ENCODE measurements at places on chromosomes 13 and 19.
A peak's percentile ranks its signal among the peaks of the same experiment; 100 is the strongest.

- DNase-seq, result peak; percentile 69
Observed at GRCh38 chr19:14347999-14348889, 33.0 kb upstream of the ADGRE5 start.

DNA sequence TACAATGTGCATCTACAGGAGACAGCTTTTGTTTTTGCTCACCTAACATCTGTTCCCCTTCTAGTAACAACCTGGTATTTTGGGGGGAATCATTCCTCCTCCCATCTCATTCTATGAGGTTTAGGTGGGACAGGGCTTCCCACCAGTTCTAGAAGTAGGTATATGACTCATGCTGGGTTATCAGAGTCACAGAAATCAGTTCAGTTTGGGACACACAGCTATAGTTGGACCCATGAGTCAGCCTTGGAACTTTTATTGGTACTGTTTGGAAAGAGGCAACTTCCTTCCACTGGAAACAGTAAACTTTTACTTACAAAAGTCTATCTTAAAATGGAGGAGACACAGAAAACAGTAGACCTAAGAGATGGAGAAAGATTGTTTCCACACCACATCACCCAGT lies 185.5 kb downstream of the DNAJC3 start:
- no peak for DNase-seq

- DNase-seq, result no peak
Observed at GRCh38 chr13:87234981-87235380, 436.2 kb upstream of the SLITRK5 start.

GRCh38 chr13:26909477-26909876 lies 148.9 kb upstream of the GPR12 start:
- DNase-seq, result no peak

DNA sequence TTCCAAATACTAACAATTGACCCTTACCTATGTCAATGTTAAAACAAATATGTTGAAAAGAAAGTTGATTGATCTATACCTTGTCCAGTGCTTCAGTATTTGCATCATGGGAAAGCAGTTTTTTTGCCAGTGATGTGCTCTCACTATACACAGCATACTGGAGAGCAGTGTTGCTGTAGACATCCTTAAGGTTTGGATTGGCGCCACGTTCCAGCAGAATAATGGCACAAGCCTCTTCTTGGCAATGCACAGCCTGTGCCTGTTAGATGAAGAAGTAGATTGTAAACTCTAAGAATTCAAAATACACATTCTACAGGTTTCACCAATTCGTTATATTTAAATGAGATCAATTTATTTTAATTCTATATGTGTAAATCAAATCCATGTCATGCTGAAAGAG lies 43.9 kb upstream of the C1QTNF9B start:
- no peak for DNase-seq

DNA sequence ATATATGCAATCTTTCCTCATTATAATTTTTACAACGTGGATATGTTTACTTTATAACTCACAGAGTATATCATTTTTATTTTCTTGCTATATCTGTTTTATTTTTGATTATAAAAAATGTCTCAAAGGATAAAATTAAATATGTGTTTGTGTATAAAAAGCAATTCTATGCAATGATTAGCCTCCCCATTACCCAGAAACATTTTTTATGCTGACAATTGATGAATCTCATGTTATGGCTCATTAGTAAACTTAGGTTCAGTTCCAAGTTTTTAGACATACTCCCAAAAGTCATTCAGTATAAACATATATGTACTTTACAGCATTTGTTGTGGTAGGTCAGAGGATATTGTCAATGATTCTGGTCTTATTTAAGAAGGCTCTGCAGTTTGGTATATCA lies 540.1 kb upstream of the SPRY2 start:
- DNase-seq, result no peak

- DNase-seq, result no peak
Observed at GRCh38 chr13:79128158-79128557, 277.9 kb downstream of the RBM26 start.

GRCh38 chr19:54521022-54521859 lies 18.6 kb downstream of the LAIR2 start:
- DNase-seq, result no peak

- no peak for DNase-seq
Observed at GRCh38 chr13:22846551-22846950, 334.2 kb upstream of the SGCG start.

DNA sequence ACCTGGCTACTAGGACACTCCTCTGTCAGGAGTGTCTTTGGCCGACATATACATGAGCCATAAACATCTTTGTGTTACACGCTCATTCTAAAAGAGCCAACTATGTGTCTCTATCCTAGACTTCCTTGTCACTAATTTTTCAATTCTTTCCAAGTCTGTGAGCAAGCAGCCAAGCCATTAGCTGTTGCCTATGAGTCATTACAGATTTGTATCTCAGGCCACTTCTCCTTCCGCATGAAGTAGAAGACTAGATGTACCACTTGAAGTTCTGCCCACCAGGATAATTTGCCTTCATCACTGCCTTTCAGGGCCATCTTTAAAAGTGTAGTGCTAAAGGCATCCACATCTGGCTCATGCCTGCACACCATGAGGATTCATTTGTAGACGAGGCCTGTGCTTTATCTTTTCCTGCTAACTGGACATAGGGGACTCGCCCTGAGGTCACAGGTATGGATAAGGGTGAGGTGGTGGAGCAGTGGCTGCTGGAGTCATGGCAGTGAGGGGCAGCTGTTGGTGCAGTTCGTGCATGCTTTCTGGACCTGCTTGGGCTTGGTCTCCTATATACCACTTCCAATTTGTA lies 126.1 kb upstream of the KL start:
- DNase-seq, result no peak

- no peak for DNase-seq
Observed at GRCh38 chr13:110607675-110608224, 7.6 kb upstream of the NAXD start.

GRCh38 chr13:109784590-109785140 lies 1.7 kb downstream of the IRS2 start:
- DNase-seq, result peak; percentile 71

DNA sequence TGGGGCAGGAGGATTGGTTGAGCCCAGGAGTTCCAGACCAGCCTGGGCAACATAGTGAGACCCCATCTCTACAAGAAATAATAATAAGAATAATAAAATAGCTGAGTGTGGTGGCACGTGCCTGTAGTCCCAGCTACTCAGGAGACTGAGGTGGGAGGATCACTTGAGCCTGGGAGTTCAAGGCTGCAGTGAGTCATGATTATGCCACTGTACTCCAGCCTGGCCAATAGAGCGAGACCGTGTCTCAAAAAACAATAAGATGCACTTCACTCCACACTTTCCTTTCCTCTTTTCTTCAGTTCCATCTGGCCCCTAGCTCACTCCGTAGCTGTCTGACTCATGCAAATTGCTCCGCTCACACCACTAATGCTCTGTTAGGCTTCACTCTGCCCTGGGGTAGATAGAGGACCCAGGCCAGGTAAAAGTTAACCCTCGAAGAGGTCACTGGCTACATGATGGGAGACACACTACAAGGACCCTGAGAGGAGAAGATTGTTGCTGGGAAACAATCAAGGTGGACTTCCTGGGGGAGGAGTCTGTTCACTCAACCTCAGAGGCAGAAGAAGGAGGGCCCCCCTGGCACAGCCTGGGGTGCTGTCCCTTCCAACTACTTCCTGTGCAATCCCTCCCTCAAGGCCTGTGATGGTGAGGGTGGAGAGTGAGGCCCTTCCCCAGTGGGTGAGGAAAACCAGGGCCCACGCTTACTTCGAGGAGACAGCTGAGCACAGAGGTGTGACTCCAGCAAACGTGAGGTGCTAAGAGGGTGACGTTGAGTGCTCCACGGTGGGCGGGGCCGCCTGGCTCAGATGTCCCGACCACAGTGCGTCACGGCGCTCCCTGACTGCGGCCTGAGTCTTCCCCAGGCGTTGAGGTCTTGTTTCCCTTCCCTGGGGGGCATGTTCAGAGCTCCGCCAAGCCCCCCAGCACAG lies 8.8 kb upstream of the TNFSF9 start:
- DNase-seq, result peak; percentile 70

- no peak for DNase-seq
Observed at GRCh38 chr13:100904293-100904976, 229.8 kb upstream of the TMTC4 start.

GRCh38 chr19:10896851-10897526 lies 25.6 kb downstream of the CARM1 start:
- DNase-seq, result no peak

- no peak for DNase-seq
Observed at GRCh38 chr13:23460309-23460708, 26.8 kb upstream of the SACS start.

- peak; percentile 70 for DNase-seq
Observed at GRCh38 chr13:25574437-25575411, 202.9 kb downstream of the ATP8A2 start.

GRCh38 chr13:40563350-40564125 lies 102.9 kb downstream of the FOXO1 start:
- no peak for DNase-seq

DNA sequence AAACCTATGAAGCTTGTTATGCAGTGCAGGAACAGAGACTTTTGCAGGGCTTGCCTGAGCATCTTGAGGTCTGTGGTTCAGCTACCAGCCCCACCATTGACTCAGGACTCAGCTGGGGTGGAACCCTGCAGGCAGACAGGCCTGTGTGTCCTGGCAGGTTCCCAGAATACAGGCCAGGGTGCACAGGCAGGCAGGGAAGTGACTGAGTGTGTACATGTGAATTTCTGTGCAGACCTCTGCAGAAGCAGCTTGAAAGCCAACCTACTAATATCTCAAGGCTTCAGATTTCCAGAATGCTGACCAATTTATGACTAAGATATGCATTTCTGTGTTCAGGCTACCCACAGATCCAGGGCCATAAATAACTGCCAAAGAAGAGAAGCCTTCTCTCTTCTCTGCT lies 254.4 kb downstream of the DLEU7 start:
- DNase-seq, result no peak

GRCh38 chr13:45299194-45299593 lies 41.8 kb downstream of the TPT1 start:
- no peak for DNase-seq

GRCh38 chr19:10823690-10824089 lies 12.3 kb downstream of the TMED1 start:
- no peak for DNase-seq

GRCh38 chr13:64130171-64130570 lies 2714.5 kb upstream of the PCDH20 start:
- no peak for DNase-seq

GRCh38 chr13:59112221-59112718 lies 1051.5 kb downstream of the DIAPH3 start:
- no peak for DNase-seq

- no peak for DNase-seq
Observed at GRCh38 chr13:79937771-79938216, 403.1 kb downstream of the SPRY2 start.

DNA sequence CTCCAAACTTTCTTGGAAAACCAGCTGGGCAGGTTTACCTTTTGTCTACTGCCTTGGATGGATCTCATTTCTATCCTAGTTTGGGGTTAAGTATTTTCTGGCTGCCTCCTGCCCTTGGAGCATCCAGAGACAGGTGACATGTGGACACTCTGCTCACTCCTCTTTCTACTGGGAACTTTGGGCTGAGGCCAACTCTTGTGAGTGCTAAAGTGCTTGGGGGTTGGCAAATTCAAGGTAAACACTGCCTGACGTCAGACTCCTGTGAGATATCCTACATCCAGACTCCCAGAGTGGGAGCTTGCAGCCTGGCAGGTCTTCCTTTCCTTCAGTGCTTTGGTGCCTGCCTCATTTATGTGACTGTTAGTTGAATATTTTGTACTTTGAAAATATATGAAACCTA lies 388.1 kb downstream of the KCNRG start:
- DNase-seq, result no peak

- no peak for DNase-seq
Observed at GRCh38 chr19:53086949-53087348, 16.3 kb downstream of the ZNF160 start.

- DNase-seq, result no peak
Observed at GRCh38 chr13:106560821-106561220, 7.1 kb downstream of the ARGLU1 start.

DNA sequence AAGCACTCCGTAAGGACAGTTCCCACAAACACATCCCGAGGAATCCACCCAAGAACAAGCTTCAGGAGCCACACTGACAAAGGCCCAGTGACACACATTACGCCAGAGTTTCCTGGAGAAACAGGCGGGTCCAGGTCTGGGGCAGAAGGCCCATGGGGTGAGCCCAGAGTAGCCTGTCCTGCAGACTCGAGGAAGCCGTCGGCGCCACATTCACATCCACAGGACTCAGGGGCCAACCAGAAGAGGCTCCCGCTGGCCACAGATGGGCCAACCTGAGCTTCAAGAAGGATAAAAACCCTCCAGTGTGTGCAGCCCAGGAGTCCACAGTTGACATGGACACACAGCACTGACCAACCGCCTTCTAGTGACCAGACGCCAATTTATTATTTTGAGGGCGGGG lies 31.3 kb downstream of the GRTP1 start:
- no peak for DNase-seq

All from activated naive CD4-positive, alpha-beta T cell treated with Interleukin-2 at 50 U/mL for 16 hours (primary cell).